DMS153 (cell line): ENCODE measurements at places on chromosomes 7 and 10.

- DNase-seq, result no peak
Observed at GRCh38 chr7:129907122-129907736, 45.5 kb downstream of the UBE2H start.

GRCh38 chr7:48537561-48537960 is 366.3 kb downstream of the ABCA13 start:
- no peak for DNase-seq

DNA sequence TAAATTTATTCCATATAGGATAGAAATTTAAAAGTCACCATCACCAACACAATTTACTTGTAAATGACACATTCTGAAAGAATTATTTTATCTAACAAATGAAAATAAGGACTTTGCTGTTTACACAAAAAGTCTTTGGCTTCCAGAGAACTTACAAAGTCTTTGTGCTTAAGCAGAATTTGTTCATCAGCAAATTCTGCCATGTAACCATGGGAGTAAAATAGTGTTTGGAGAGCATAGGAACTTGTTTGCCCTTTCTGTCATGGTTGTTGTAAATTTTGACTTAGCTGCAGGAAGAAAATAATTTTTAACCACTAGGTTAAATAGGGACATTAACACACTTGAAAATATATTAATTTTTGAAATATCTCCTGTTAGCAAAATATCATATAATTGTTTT is 15.2 kb downstream of the FGL2 start:
- no peak for DNase-seq

- DNase-seq, result no peak
Observed at GRCh38 chr7:31146538-31146937, 94.4 kb downstream of the ADCYAP1R1 start.

DNA sequence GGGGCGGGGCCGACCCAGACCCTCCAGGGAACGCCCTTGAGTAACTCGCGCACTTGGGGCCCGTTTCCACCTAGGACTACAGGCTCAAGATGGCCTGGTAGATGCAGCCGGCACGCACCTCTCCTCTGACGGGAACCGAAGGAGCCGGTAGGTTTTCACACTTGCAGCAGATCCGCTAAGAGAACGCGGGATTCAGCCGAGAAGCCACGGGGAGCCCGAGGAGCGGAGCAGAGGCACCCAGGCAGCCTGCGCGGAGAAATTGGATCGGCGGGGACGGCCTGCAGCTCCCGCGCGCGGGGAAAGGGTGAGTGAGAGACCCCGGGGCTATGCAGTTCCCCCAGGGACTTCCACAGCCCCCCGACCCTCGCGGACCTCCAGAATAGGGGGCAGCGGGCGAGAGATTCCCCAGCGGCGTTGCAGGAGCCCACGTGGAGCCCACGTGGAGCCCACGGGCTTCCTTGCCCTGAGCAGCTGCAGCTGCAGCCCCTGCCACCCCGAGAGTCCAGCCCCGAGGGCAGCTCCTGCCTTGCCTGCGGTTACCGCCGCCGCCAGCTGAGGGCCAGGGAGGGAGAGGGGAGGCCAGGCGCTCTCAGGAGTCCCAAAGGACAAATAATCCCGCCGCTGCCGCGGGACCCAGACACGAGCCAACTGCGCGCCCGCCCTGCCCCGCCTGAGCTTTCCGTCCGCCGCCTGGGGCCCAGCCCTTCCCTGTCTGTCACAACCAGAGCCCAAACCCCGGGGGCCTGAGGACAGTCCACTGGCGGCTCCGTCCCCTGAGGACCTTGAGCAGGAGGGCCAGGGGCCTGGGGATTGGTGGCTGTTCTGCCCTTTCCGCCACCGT is 13.1 kb downstream of the IFT22 start:
- no peak for DNase-seq

DNA sequence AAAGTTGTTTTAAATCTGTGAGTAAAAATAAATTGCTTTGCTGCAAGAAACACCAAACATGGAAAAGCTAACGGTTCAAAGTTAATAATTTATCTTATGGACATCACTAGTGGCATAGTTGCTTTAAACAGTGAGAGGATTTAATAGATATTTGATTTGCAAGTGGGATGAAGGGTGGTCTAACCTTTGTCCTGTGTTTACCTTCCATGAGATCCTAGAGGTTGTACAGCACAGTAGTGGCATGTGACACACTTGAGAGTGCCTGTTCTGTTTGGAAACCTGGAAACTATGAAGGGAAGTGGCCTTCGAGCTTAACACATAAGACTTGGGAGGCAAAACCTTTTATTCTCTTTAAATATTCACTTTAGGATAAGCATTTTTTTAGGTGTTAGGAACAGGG is 16.0 kb downstream of the EGFR start:
- DNase-seq, result no peak

DNA sequence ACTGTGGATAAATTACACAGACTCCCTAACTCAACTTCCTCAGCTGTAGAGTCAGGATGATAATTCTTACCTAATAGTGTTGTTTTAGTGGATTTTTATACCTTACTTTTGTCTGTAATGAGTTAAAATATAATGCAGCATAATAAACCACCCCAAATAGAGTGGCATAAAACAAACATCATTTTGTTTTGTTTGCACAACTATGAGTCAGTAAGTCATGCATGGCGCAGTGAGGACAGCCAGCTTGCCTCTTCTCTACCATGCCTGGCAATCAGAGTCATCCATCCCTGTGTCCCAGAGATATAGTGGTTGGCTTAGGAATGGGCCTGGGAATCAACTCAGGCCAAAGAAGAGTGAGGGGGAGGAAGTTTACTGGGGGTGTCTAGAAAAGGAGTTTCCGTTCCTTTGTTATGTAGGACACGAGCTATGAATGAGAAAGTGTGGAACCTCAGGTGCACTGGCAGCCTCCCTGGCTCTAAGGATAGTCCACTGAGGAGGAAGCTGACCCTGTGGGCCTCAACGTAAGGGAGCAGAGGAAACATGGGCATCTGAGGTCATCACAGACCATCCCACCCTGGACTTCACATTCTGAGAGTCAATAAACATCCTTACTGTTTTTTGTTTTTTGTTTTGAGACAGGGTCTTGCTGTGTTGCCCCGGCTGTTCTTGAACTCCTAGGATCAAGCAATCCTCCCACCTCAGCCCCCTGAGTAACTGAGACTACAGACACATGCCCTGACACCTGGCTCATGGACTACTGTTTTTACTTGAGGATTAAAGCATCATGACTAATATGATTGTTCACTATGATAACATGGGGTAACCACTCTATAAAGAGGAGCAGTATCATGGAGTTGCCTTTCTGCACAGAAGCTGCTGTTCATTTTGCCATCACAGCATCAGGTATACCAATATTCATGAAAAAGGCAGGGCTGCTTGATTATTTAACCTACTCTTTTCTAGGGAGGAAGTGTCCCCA is 21.0 kb upstream of the GRB10 start:
- DNase-seq, result no peak

- DNase-seq, result no peak
Observed at GRCh38 chr7:87038993-87039690, 20.3 kb downstream of the ELAPOR2 start.

DNA sequence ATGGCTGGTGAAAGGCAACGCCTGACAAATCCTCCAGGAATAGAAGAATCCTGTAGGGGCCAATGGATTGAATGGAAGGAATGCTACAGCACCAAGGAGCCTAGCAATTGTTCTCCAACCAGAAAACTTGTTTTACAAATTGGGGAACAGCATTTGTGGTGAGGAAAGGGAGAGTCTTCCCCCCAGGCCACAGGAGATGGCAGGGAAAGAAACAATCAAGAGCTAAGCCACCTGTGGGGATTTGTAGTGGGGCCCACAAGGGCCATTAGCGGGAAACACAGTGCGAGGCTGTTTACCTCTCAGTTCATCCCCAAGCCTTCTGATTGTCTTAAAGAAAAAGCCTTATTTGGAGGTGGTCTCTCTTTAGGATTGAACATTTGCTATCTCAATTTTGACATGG is 48.5 kb upstream of the KCNMA1 start:
- DNase-seq, result no peak

DNA sequence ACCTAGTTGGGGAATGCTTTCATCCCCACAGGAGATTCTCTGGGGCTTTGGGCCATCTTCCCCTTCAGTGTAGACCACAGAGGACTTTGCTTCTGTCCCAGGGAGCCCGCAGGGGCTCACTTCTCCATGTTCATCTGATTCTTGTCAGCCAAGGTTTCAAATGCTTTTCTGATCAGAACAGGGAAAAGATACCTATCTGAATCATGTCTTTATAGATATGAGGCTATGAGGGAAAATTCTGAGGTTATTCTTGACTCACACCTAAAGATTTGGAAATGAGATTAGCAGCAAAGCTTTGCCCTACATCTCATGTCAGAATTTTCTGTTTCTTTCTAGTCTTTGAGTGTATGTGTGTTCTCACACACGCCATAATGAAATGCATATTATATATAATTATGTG is 53.3 kb downstream of the FIGNL1 start:
- DNase-seq, result no peak

DNA sequence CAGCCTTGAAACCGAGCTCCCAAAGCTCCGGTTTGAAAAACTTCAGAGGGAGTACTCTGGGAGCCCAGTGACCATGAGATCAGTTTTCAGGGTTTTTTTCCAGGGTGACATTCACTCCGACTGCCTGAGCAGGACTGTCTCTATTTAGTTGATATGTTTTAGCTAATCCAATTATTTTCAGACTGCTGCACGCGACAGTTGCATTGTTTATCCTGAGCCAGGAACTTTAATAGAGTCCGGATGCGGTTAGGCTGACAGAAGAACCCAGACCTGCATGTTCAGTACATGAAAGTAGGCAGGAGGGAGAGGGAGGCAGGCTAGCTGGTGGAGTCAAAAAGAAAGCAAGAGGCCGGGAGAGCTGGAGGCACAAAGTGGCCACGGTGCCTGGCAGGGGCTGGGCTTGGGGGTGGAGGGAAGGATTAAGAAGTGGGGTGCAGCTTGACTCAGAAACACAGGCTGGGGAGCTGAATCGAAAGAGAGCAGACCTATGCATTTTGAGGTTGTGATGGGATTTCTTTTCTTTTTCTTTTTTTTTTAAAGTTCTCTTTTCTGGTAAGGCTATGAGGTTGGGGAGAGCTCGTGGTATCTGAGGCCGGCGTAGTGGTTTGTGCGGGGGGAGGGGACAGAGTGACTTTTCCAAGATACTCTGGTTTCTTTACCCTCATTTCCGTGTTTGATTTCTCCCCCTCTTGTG is 5.7 kb downstream of the GATA3 start:
- no peak for DNase-seq

DNA sequence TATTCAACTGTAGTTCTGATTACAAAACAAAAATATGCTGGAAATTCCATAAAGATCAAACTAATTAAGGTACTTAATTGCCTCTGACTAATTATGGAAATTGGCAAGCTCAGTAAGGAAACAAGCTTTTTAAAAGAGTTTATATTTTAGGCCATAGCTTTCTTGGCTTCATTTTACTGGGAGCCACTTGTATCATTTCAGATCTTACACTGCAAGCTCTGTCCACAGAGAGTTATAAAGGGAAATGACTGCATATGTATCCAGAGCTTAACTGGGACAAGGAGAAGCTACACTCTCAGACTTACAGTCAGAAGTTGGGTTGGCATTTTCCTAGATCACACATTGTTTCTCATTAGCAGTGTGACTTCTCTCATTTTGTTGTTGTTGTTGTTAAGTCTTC is 92.4 kb downstream of the LRRN3 start:
- DNase-seq, result no peak

GRCh38 chr10:14205233-14205632 is 125.5 kb downstream of the FRMD4A start:
- DNase-seq, result no peak

- no peak for DNase-seq
Observed at GRCh38 chr10:51907361-51907760, 208.0 kb upstream of the CSTF2T start.

DNA sequence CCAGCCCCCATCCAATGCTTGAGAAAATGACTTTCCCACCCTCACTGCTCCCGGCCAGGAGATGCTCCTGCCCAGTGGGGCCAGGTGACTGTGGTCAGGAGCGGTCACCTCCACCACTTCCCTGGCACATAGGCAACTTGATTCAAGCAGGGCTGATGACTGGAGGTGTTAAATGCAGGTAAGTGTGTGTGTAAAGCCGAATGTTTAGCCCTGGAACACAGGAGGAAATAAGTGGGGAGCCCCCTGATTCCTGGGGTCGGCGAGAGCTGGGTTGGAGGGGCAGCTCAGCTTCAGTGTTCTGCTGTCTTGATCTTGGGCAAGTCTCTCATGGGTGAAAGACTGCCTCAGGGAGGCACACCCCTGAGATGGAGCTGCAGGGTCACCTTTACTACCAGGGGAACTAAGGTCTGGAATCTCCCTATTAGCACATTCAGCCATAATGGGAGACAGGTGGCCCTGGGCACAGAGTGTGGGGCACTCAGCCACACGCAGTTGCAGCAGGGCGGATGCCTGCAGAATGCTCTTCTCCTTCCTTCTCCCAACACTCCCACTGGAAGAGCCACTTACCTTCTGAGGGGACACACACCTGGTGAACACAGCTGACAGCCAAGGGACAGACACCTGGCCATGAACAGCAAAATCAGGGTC is 124.1 kb downstream of the PTPN20 start:
- DNase-seq, result no peak

DNA sequence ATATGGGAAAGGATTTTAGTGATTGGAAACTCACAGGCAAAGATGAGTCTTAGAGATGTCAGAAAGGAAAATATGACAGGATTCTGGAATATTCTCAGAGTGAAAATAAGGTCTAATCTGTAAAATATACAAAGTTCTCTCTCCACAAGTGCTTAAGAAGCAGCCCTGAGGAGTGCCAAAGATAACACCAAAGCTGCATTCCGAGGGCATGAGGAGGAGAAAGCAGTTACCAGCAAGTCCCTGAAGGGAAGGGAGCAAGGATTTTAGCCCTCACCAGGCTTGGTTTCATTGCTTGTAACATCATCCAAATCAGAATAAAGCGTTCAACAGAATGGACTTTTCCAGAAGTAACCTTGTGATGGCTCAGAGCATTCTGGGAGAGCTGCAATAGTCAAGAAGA is 31.4 kb upstream of the DLX6 start:
- no peak for DNase-seq

- no peak for DNase-seq
Observed at GRCh38 chr10:48306870-48307710, 613 bp downstream of the MAPK8 start.

- DNase-seq, result no peak
Observed at GRCh38 chr7:77460057-77460486, 43.9 kb upstream of the GSAP start.

GRCh38 chr10:116905845-116906210 is 56.5 kb downstream of the ENO4 start:
- no peak for DNase-seq

DNA sequence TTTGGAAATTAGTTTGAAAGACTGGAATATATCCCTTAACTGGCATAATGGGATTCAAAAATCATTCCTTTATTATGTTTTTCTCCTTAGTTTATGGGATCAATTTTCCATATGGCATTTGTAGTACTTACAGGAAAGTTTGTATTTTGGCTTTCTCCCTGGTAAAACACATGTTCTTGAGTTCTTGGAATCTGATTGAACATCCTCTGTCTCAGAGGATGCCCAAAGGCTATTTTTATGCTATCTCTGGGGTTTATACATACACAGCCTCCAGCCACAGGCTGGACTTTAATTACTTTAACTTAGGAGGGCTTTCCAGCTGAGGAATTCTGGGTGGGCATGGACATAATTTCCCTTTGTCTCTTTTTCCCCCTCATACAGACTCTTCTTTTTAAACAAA is 236.4 kb downstream of the HGF start:
- no peak for DNase-seq

GRCh38 chr7:121901026-121901425 is 28.1 kb downstream of the PTPRZ1 start:
- DNase-seq, result no peak
